ENCODE measurements at places on chromosomes 2 and 18. TPM values are rescaled to one million over a fixed set of nuclear protein-coding genes. Genes with fewer than 3 reads are reported as not detected.

DNA sequence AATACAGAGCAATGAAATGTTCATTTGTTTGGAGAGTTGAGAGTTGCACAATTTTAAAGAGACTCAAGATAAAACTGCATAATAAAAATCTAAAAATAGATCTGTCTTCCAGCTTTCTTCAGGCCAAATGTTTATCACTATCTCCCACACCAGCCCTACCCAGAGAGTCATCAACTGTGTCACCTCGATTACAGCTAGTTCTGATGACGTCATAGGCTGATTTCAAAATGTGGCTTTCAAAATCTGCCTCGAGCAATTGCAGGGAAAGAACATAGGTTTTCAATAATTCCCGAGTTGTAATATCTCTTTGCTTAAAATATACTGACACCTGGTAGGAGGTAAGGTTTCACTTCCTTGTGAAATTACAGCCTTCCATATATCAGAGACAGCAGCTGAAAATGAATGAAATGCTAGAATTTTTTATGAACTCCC is 677.6 kb upstream of the ID2 start:
- DNase-seq, result no peak

Gene ZNF142
- 68.5 TPM for total RNA-seq

Gene PXDN
- 0.76 TPM for total RNA-seq

DNA sequence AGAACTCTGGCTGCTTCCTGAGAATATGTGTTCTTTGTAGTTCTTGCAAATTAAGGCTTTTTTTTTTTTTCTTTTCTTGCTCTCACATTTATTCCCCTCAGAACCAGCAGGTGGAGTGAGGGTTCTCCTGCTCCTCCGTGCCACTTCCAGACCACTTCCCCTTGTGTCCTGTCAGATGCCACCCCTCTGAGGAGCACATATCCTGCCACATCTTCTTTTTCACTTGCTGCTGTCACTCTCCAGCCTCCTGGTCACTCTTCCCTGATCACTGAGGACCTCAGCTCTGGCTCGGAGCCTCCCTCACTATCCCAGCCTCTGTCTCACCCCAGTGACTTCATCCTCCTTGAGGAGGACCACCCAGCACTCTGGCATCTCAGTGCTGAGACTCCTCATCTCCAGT is 100.5 kb downstream of the TACR1 start:
- no peak for DNase-seq

GRCh38 chr2:12881952-12882351 is 165.2 kb downstream of the TRIB2 start:
- DNase-seq, result no peak

DNA sequence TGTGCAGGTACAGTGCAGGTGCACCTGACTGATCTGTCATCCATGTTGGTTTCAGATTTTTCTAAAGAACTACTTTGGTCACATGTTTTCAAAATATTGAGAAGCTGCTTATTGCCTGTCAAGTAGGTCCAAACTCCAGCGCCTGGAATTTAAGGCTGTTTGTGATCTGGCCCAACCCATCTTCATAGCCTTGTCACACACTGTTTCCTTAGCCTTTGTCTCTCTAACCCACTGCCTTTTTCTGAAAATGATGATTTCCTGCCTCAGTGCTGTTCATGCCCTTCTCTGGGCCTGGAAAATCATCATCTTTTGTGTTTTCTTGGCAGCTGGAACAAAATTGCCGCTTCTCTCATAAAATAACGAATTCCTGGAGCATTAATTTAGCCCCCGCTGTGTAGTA is 7.2 kb downstream of the LIMS1 start:
- no peak for DNase-seq

GRCh38 chr2:16186661-16187481 is 246.5 kb downstream of the MYCN start:
- DNase-seq, result no peak

DNA sequence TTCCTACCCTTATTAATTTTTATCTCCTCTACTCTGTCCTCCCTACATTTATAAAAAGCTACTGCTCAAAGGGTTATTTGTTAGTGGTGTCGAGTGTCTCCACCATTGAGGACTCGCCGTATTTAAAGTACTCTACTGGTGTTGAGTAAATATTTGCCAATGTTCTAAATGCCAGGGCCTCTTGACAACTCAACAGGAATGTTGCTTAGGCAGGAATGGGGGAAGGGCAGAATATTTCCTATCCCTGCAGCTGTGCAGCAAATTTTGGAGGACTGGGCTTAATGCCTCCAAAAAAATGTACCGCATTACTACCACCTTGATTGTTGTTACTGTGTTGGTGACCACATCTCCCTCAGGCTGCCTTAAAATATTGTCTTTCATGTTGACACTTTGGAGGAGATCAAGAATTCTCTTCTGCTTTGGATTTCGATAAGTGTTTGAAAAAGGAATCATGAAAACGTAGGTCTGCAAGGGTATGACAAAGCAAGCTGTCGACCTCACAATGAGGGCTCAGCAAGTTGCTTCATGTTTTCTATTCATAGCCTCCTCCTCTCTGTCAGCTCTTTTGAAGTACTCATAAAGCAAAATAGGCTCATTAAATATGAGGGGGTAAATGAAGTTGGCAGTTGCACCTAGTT is 84.3 kb downstream of the EFEMP1 start:
- no peak for DNase-seq

DNA sequence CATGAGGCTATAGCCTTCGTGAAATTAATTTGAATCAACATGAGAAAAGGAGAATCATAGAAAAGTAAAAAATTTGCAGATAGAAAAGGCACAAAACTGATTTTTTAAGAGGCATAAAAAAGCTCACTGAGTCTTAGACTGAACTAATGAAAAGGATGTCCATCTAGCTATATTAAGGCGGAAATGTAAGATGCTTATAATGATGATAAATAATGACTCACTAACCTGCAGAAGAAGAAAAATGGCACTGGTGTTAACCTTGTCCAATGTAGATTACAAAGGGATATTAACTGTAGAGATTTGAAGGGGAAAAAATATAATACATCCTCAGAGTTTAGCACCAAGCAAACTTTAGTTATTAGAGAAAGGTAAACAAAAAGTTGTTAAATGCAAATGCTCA is 1098.0 kb upstream of the DDX18 start:
- no peak for DNase-seq
